ENCODE measurements at places on chromosomes 3 and 15.

GRCh38 chr3:169541528-169541927 is 122.0 kb downstream of the MECOM start:
- peak; percentile 47 for DNase-seq

DNA sequence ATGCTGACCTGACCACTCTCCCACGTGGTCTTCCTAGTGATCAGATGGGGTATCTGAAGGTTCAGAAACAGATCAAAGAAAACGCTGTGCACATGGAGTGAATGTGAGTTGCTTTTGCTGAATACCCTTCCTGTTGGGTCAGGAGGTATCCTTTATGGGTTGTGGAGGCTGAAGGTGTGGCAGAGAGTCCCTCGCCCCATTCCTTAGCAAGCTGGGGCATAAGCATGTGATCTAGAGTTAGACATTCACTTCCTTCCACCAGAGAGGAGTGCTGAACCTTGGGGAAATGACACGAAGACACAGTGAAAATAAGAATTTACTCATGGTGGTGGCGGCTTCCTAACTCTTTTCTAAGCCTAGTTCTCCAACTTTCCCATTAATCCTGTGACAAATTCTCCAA is 27.8 kb upstream of the SPTBN5 start:
- DNase-seq, result no peak

GRCh38 chr3:100226712-100227429 is 33.9 kb upstream of the TBC1D23 start:
- DNase-seq, result no peak

DNA sequence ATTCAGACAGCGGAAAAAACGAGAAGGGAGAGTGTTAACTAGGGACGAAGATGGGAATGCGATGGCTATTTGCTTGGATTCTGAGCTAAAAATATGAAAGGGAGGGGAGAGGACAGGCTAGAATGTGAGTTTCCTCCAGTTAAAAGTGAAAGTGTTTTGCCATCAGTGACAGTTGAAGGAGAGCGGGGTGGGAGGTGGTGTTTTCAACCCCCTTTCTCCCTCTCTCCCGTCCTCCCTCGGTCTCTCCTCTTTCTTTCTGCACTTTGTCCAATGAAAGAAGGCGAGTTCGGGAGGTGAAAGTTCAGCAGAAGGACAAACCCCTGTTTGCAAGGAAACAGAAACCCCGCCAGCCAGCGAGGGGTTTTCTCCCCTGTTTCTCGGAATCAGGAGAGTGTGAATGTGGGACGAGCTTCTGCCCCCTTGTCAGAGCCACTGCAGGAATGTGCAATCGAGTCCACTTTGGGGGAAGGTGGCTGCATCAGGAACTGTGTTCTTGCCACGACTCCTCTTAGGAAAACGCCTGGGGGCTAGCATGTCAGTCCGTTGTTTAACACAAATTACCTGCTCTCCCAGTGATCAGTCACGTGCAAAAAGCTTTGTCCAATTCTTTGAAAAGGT is 975 bp upstream of the FOXP1 start:
- DNase-seq, result peak; percentile 45

DNA sequence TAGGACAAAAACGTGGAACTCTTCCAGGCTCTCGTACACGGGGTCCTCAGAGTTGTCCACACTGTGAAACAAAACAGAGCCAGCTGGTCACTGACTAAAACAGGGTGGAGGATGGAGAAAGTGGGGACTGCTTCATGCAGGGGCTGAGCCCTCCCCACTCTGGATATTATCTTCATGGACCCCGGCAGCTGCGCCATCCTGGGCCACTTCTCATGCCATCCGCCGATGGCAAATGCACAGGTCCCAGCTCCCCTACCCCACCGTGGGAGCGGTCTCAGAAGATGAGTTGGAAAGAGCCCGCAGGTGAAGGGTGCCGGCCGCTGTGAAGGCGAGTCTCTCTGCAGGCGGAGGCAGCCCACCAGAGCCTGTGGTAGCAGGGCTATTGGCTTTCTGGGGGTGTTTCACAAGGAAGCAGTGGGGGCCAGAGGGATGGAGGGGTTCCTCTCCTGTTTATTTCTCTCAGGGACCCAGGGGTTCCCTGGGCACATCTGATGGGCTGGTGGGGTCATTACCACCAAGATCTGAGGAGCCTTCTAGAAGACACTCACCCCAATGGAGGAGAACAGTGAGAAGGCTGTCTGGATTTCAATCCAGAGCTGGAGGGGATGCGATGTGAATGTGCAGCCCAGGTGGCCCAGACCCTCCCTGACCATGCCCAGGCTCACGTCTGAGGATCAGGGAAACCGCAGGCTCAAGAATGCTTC is 177.3 kb downstream of the KLF13 start:
- no peak for DNase-seq

- DNase-seq, result no peak
These were observed 51.0 kb upstream of the SH3GL3 start for GRCh38 chr15:83396101-83396500.

GRCh38 chr3:189276444-189277219 is 104.9 kb downstream of the TPRG1 start:
- DNase-seq, result no peak

DNA sequence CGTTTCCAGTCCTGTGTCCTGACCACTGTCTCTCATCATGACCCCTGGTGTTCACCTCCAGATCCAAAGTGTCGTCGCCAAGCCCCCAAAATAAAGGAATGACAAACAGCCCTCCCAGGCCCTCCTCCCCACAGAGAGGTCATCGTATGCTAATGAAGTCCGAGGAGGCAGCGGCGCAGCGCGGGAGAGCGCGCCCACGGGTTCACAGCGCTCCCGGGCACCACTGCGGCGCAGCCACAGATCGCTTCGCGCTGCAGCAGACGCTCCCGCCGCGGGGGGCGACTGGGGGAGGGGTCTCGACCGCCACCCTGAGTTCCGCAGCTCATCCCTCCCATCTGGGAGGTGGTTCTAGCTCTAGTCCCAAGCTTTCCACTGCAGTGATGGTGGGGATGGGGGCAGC is 1.3 kb downstream of the DGKG start:
- peak; percentile 69 for DNase-seq

GRCh38 chr15:40080104-40080503 is 28.6 kb downstream of the BMF start:
- no peak for DNase-seq

DNA sequence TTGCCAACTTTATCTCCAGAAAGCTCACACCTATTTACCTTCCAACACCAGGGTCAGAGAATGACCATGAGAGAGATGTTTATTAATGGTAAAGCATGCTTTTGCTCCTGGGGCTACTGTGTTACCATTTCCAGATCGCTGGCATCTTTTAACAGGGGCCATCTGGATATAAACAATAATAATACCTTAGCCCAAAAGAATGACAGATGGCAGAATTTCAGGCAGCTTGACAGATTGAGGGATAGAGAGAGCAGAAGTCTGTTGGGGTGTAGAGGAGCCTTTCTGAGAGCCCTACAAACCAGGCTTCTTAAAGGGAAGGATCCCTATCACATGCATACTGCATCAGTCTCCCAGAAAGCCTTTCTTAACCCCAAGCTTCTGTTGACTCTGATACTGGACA is 17.7 kb downstream of the RBP1 start:
- no peak for DNase-seq

All from Right ventricle myocardium superior (tissue), 1 donor.